Pericardium fibroblast (primary cell): ENCODE measurements at places on chromosomes 12 and 14. TPM values are rescaled to one million over a fixed set of nuclear protein-coding genes. Genes with fewer than 3 reads are reported as not detected.

The MYF6 gene
- total RNA-seq = not detected in 2 replicates

The RHEBL1 gene
- 0.09 and 0.47 TPM in 2 replicates for total RNA-seq

The LMO3 gene
- 10.2 and 15.6 TPM in 2 replicates for total RNA-seq

The EMP1 gene
- 472 and 513 TPM in 2 replicates for total RNA-seq

The ATP2B1 gene
- total RNA-seq = 33.7 and 58.8 TPM in 2 replicates

The DDX47 gene
- 56.0 and 62.5 TPM in 2 replicates for total RNA-seq

The LRTM2 gene
- not detected in 2 replicates for total RNA-seq

The SYCP3 gene
- total RNA-seq = not detected in 2 replicates

The ZNF891 gene
- 0.23 and 0.60 TPM in 2 replicates for total RNA-seq

The B3GNT4 gene
- total RNA-seq = 0.70 TPM in 1 of 2 replicates, not detected in the other

The KLRC2 gene
- total RNA-seq = not detected in 2 replicates

The TSHR gene
- not detected in 2 replicates for total RNA-seq

The GUCY2C gene
- not detected in 2 replicates for total RNA-seq
